ENCODE measurements at places on chromosomes 16 and 17.
A peak's percentile ranks its signal among the peaks of the same experiment; 100 is the strongest.

GRCh38 chr16:27449434-27450195, 47.6 kb downstream of the IL21R start:
- DNase-seq: no peak

GRCh38 chr16:4376126-4376892, 4.7 kb downstream of the VASN start:
- no peak for DNase-seq

DNA sequence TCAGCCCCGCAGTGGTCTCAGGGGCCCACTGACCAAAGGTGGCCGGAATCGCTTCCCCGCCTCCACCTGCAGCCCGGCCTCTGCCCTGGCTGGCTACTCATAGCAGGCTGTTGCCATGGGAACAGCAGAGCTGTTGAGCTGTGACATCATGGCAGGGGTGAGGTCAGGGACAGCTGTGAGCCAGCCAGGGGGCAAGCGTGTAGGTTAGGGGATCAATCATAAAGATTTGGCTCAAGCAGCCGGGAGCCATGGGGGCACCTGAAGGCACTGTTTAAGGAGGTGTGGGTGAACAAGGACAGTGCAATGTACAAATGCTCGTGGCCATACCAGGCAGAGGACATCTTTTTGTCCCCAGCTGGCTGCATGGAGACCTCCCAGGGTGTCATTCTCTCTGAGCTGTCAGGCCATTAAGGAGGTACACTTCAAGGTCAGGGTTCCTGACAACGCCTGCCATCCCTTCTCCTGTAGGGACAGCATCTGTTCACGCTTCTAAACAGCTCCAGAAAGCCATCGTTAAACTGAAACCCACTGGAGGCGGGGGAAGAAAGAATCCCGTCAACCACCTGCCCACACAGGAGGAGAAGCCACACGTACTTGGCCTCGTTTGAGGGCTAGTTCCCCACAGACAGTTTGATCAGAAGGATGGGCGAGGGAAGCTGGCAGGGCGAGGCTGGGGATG, at the start of gene CEP295NL:
TSS of gene CEP295NL (minus strand) at position 101 of the 679 bp plus-strand sequence. CDS start 1,373 bp downstream, outside the sequence.
- DNase-seq: peak; percentile 48

DNA sequence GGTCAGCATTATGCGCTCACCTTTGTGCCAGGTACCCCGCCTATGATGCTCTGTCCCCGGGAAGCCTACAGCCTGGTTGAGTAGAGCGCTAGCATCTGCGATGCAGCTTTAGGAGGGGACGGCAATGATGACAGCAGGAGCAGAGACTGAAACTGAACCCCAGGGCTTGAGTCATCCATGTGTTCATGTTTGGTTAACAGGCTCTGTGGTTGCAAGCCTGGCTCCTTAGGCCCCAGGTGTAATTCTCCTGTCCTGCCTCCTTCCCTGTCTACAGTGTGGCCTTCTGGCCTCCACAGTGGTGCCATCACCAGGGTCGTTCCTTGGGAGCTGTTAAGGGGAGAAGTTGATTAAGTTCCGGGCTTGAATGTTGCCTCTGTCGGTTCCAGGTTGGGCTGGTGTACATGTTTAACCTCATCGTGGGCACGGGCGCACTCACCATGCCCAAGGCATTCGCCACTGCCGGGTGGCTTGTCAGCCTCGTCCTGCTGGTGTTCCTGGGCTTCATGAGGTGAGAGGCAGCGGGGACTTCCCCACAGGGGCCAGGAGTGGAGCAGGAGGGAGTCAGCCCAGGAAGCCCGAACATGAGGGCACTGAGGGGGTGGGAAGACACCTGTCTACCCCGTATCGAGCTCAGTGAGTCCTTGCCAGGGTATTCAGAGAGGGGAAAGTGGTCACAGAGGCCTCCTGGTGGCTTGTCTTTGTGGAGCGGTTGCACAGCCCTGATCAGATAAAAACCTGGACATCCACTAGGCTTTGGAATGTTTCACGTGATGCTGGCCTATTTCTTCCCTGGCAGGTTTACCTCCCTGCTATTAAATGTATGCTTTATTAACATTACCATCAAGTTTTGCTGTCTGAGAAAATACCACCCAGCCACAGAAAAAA, 9.2 kb upstream of the NAT9 start:
- DNase-seq: no peak

- no peak for DNase-seq
Measured at GRCh38 chr16:24124291-24124690, 131.8 kb upstream of the CACNG3 start.

DNA sequence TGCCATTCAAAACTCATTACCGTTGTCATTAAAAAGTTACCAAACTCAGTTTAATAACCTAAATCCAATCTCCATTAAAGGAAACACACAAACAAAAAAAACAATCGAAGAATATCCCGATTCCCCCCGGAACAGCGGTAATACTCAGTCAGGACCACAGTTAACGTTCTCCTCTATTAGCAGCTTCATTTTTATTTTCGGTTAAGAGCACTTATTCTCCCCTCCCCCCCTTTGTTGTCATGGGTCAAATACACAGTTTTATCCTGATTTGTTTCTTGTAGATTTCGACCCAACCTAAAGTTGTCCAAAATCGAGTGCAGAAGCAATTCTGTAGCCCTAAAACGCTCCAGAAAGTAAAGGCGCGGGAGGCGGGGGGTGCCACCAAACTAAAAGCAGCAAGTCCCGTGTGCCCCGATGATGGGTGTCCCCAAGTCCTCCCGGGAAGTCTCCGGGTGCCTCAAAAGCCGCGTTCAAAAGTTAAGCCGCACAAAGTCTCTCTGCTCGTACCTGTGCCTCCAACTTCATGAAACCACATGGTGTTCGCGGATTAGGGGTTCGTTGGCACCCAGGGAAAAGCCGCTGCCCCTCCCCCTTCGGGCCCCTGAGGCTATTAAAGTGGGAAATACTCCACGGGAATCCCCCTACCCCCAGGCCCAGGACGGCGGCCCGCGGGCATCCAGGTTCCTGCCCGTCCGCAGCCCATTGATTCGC, 996 bp downstream of the SUMO2 start:
- DNase-seq: no peak

DNA sequence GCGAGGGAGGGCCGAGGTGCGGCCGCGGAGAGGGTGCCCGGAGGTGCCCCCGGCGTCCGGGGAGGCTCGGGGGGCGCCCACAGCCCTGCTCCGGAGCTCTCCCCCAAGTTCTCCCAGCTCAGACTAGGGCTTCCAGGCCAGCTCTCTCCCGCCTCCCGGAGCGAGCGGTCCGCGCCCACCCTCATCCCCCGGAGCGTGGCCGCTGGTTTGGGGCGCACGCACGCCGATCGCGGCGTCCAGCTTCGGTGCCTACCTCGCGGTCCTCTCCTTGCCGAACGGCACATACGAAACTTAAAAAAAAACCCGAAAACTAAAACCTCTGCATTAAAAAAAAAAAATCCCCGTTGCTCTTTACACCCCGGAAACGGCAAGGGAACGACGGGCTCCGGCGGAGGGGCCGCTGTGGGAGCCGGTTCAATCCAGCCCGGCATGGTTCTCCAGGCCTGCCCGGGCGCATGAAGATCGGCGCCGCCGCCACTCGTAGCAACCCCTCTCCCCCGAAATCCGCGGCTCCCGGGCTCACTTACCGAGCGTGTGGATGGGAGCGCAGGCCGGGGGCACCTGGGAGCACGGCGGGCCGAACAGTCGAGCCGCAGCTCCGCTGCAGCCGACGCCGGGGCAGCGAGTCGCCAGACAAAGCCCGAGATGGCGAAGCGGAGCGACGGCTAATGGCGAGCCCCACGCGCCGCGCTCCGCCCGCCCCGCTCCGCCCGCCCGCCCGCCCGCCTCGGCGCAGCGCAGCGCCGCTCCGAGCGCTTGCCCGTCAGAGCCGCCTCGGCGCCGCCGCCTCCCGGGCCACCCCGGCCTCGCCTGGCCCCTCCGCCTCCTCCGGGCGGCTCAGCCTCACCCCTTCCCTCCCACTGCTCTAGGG, 973 bp upstream of the UBTF start:
- DNase-seq: peak; percentile 39

- DNase-seq: no peak
Measured at GRCh38 chr17:19723964-19724363, 7.6 kb upstream of the SLC47A2 start.

- no peak for DNase-seq
Measured at GRCh38 chr16:81541314-81541713, 96.7 kb downstream of the CMIP start.

DNA sequence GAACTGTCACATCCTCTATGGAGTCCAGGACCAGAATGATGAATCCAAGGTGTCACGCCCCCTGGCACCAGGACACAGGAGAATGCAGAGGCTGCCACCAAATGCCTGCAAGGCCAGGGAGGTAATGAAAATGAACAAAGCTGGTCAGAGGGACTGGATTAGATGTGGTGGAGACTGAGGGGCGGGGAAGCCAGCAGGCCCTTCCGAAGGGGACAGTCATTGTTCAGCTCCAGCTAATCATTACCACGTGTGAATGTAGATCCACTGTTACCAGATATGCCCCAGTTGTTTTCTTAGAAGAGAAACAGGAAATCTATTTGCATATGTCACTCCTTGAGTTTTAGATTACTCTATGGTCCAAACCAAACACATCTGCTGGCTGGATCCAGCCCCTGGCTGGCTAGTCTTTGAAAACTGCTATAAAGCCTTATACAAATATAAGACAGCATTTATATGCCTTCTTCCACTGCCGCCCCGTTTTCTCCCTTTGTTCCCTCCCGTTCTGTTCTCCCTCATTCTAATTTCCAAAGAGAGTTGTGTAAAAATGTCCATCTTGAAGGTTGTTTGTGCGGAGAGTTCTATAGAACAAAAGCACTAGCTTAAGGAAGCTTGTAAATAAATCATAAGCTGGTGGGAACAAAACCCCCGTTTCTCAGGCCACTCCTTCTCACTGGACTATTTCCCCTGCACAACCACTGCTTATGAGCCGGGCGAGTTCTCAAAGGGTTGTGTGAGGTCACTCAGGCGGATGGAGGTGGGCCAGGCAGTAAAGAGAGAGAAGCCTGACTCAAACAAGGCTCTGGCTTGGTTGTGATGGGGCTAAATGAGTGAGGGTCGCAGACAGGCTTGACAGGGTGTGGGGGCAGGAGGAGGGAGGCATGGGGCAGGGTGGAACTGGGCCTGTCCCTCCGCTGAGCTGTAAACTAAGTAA, 14.2 kb downstream of the CRYM start:
- DNase-seq: no peak

- no peak for DNase-seq
Measured at GRCh38 chr17:7862692-7863437, 5.1 kb downstream of the CYB5D1 start.

Data from progenitor cell of endocrine pancreas (in vitro differentiated cells).